ENCODE measurements at places on chromosomes 5 and 9.

DNA sequence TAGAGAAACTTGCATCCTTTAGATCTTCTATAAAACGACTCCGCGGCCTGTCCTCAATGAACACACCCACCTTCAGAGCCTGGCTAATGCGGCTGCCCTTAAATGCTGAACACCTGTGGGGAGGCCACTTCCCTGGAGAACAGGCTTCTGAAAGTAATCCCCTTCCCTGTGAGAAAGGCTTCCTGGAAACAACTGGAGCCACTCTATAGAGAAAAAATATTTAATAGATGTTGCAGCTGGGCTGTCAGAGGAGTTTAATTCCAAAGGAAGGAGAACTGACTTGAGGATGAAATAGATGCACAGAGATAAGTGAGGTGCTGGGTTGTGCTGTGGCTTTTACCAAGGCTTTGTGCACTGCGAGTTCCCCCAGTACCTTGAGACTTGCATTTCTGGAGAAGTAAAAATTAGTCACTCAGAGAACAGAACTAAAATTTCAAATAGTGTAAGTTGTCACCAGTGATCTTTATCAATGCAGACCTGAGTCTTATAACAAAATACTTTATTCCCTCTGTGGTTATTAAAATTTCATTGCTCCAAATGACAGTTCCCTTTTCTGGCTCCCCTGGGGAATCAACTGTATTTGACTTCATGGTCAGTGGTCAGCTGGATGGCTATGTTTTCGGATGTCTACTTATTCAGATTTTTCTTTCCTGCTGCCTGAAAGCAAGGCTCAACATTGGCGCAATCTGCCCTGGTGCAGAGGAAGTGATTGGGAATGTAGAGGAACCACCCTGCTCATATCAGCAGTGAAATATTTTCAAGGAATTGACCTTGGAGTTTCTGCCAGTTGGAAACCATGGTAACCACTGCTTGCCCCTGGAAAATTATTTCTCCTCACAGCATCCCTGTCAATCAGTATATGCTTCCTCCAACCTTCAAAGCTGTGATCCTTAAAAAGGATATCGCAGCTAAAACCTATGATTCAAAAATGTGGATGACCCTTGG lies 238.8 kb downstream of the SMARCA2 start:
- DNase-seq, result no peak

- DNase-seq, result no peak
Measured at GRCh38 chr9:115254287-115255180, 136.6 kb upstream of the TNC start.

GRCh38 chr9:133835262-133835901 lies 97.2 kb upstream of the SARDH start:
- DNase-seq, result no peak

DNA sequence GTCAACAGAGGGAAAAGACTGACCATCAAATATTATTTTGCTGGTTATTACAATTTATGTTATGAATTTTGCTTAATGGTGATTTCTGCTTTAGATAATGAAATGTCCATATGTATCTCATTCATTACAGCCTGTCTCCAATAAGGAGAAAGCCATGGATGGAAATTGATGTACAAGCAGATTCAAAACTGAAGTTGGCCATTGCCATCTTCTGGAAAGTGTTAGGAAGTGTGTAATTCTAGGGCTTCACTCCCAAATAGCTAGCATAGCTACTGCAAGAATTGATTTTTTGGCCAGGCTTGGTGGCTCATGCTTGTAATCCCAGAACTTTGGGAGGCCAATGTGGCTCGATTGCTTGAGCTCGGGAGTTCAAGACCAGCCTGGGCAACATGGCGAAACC lies 45.8 kb downstream of the DYNC2I2 start:
- DNase-seq, result no peak

- no peak for DNase-seq
Measured at GRCh38 chr5:11510889-11511288, 393.4 kb downstream of the CTNND2 start.

GRCh38 chr5:167582886-167583285 lies 708.6 kb upstream of the WWC1 start:
- DNase-seq, result no peak

DNA sequence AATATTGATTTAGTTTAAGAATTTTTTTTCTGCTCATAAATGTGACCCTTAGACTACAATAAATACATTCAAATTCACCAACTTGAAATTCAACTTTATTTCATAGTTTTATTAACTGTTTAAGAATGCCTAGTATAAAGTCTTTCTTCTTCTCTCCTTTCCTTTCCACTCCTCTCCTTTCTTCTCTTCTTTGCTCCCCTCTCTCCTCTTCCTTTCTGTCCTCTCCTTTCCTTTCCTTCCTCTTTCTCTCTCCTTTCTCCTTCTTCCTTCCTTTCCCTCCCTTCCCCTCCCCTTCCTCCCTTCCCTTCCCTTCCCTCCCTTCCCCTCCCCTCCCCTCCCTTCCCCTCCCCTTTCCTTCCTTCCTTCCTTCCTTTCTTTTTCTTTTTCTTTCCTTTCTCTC lies 150.6 kb downstream of the FER start:
- no peak for DNase-seq

DNA sequence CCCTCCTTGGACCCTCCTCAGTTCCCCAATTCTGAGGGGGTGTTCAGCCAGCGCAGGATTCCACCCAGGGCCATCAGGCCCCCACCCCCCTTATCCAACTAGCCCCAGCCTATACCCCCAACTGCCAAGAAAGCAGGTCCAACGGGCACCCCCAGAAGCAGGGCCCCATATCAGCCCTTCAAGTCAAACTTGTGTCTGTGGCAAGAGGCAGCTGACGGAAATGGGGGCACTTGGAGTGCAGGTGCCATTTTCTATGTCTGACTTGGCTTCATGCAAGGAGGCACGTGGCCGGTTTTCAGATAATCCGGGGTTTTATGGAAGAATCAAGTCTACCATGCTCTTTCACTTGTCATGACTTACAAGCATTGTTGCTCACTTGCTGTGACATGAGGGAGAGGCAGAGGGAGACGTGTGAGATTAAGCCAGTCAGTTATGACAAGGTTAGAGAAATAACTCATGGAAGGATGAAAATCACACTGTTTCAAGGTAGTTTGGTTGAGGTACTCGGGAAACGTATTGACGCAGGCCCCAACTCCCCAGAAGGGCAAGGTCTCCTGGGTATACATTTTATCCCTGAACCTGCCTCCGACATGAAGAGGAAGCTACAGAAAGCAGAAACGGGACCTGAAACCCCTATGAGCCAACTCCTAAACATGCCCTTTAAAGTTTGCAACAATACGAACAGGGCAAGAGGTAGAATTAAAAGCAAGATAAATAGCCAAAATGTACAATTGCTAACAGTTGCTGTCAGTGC lies 26.5 kb upstream of the CLPTM1L start:
- DNase-seq, result no peak

DNA sequence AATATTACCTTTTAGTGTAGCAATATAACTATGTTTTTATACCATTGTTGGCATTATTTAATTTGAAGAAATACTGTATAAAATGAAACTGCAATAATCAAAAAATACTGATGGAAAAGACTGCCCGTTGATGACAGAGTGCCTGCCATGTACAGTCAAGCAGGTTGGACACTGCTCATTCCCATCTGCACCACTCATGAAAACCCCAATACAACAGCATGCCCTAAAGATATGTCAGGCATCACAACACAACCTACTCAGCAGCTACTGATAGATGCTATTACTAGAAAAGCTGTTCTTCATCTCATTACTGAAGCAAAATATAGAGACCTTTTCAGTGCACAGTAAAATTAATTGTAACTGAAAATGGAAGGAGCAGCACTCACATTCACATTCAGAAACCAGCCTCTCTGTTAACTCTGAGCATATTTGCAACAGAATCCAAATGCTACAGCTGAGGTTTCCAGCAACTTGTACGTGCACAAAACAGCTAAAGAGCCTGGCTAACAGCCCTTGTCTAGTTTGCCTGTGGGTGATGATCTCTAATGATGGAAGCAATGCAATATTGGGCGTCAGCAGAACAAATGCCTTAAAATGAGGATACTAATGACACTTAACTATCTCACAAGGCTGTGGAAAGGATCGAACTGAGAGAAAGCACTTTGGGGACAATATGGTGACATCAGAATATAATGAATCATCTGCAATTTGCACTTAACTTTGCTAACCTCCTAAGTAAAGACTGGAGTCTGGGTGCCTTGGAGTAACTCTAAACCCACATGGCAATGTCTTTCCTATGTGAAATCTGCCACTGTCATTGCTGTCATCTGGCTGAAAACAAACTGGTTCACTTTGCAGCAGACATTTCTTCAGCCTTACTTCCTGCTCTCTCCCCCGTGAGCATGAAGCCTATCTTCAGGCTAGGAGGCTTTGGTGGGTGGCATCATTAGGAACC lies 195.3 kb upstream of the RASEF start:
- DNase-seq, result no peak

- DNase-seq, result no peak
Measured at GRCh38 chr5:136215812-136216211, 22.9 kb upstream of the SMIM32 start.

DNA sequence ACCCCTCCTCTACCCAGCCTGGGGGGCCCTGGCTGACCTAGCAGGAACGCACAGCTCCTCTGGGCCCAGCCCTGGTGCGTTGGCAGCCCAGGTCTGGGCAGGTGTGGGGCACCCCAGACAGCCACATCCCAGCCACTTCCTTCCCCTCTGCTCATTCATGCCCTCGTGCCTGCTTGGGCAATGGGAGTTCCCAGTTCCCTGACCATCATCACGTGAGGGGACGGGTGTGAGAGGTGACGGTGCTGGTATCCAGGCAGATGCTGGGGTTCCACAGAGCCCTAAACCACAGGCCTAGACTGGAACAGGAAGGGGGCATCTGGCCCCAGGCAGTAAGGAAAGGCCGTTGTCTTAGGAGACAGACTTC lies 8.4 kb downstream of the RALGDS start:
- DNase-seq, result no peak

DNA sequence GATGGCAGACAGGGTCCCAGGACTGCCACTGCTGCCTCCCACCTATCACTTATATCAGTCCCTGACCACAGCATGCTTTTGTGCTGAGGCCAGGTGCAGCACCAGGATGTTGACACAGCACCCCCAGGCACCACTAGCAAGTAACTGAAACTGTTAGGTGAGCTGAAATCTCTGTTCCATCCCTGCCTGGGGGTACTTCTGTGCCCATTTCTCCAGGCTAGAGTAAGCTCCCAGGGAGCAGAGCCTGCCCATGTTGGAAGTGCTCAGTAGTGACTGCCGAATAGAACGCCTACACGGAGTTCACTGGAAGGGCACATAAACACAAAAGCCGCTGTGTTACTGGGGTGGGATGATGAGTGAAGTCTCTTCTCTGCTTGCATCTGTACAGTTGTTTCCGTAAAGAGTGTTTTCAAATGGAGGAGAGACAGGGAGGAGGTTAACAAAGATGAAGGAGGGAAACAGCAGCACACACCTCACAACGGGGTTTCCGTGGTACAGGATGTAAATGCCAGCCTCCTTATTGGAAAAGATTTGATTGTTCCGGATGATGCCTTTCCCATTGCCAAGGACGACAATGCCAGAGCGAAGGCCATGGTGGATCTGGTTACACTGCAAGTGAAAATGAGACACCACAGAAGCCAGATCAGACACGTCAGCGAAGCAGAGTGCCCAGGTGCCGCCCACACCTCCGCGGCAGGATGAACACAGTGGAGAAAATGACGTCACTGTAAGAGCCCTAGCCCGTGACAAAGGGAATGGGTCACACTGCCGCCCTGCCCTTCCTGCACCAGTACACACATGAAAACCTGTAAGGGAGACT lies 43.1 kb downstream of the POLR1E start:
- DNase-seq, result peak; percentile 24

GRCh38 chr5:136276946-136277345 lies 84.0 kb upstream of the SMIM32 start:
- no peak for DNase-seq

DNA sequence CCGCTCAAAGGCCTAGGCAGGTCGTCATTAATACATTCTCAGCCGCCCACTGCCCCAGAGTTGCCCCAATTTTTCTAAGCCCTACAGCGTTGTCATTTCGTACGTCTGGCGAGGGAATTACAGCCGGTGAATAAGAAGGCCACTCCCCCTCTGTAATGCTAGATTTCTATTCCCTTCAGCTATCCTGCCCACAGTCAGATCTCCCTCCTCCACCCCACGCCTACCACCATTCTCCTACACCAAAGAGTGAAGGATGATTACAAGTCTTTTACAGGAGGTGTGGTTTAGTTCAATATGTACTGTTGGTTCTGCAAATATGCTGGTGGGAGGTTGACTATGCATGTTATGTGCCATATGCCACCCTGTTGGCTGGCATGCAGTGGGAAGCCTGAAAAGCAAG lies 83.7 kb upstream of the SMIM15 start:
- no peak for DNase-seq

GRCh38 chr9:38390851-38391250 lies 1.7 kb upstream of the ALDH1B1 start:
- no peak for DNase-seq
